ENCODE measurements at places on chromosomes 2 and 18.

DNA sequence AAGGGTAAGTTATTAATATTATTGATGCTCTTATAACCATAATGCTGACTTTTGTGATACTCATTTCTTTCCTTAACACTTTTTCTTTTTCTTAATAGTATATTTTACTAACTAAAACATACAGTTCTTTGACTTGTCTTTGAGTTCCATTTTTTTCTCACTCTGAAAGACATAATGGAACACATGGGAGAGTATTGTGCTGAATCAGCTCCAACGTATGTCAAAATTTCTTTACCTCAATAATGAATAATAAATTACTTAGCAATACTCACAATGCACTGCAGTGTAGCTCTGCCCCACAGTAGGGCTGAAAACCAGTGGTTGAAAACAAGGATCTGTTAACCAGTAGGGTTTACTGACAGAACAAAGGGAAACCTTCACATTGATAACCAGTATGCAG lies 40.7 kb downstream of the ACVR1 start:
- DNase-seq = no peak

GRCh38 chr18:25979369-25980040 lies 110.9 kb downstream of the SS18 start:
- no peak for DNase-seq

GRCh38 chr18:63091671-63092364 lies 227.8 kb downstream of the BCL2 start:
- DNase-seq = no peak

GRCh38 chr2:195995499-195995898 lies 73.1 kb downstream of the DNAH7 start:
- no peak for DNase-seq

GRCh38 chr2:17442334-17442733 lies 75.9 kb downstream of the RAD51AP2 start:
- no peak for DNase-seq

DNA sequence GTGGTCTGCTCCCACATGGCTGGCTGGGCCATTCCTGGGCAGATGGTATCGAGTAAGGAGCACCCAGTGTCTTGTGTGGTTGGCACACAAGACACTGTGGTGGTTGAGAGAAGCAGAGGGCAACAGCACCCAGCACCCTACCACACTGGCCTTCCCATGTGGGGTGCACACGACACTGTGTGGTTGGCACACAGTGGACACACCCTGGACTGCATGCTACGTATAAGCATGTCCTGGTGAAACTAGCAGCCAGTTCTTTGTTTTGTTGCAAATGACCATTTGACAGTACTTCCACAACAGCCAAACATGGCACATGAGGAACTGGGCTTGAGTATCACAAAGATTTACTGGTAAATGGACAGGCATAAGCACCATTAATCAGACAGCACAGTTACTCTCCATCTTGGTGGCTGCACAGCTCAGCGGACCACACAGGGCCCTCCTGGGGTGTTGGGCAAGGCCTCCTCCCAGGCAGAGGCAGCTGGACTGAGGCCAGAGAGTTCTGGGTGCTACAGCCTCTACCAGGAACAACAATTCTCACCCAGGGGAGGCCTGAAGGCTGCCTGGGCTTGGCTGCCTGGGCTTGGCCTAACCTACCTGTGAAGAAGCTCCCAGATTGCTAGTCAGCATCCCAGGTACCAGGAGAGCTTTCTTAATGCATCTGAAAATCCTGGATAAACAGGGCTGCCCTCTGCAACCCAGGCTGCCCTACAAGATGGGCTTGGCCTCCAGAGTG lies 59.3 kb upstream of the ALPP start:
- no peak for DNase-seq

GRCh38 chr2:72007402-72007801 lies 140.3 kb downstream of the CYP26B1 start:
- DNase-seq = no peak

DNA sequence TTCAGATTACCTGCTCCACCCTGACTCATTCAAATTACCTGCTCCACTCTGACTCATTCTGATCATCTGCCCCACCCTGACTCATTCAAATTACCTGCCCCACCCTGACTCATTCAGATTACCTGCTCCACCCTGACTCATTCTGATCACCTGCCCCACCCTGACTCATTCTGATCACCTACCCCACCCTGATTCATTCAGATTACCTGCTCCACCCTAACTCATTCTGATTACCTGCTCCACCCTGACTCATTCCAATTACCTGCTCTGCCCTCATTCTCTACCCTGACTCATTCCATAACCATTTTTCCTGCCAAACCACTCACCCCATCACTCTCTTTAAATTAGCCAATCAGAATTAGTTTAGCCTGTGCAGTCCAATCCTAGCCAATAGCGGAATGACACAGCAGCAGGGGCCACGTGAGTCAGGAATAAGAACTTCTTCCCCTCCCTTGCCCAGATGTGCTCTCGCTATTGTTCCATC lies 26.2 kb downstream of the CFAP53 start:
- no peak for DNase-seq

- no peak for DNase-seq
These were observed 425.3 kb downstream of the MBD2 start for GRCh38 chr18:53799134-53799533.

DNA sequence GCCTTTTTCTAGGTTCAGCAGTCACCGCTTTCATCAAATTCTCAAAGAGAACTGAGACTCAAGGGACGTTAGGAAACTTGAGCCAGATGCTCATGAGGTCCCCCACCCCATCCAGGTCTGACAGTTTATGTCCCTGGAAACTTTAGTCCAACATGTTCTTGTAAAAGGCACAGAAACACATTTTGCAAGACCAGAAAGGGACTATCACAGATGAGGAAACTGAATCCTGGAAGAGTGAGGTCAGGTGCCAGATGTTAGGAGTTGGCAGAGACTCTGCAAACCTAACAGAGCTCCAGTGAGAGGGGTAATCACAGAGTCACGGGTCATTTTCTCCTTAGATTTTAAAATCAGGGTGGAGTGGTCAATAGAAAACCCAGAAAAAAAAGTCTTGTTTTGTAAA lies 76.6 kb downstream of the RDH14 start:
- DNase-seq = no peak

GRCh38 chr2:54750040-54750439 lies 26.6 kb downstream of the EML6 start:
- DNase-seq = no peak

DNA sequence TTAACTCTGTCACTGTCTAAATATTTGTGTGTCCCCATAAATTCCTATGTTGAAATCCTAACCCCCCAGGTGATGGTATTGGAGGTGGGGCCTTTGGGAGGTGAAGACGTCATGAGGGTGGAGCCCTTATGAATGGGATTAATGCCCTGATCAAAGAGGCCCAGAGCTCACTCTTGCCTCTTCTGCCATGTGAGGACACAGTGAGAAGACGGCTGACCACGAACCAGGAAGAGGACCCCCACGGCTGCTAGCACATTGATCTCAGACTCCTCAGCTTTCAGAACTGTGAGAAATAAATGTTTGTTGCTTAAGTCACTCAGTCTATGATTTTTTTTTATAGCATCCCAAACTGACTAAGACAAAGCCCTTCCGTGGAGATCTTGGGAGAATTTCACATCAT lies 71.2 kb downstream of the BCL2L11 start:
- DNase-seq = no peak

DNA sequence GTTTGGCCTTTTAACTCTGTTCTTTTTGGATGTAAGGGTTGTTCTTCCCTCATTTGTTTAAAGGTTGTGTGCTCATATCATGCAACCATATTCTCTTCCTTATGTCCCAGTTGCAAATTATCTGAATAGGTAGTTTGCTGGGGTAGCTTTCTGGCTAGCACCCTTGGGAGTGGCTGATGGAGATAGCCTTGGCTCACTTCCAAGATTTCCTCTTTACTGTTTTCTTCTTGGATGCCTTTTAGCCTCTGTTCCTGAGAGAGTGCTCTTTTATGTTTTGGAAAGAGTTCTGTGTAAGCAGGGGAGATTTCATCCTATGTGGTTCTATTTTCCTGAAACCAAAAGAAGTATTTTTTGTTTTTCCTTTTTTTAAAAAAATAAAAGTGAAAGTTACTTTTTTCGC lies 25.4 kb downstream of the USP14 start:
- no peak for DNase-seq

DNA sequence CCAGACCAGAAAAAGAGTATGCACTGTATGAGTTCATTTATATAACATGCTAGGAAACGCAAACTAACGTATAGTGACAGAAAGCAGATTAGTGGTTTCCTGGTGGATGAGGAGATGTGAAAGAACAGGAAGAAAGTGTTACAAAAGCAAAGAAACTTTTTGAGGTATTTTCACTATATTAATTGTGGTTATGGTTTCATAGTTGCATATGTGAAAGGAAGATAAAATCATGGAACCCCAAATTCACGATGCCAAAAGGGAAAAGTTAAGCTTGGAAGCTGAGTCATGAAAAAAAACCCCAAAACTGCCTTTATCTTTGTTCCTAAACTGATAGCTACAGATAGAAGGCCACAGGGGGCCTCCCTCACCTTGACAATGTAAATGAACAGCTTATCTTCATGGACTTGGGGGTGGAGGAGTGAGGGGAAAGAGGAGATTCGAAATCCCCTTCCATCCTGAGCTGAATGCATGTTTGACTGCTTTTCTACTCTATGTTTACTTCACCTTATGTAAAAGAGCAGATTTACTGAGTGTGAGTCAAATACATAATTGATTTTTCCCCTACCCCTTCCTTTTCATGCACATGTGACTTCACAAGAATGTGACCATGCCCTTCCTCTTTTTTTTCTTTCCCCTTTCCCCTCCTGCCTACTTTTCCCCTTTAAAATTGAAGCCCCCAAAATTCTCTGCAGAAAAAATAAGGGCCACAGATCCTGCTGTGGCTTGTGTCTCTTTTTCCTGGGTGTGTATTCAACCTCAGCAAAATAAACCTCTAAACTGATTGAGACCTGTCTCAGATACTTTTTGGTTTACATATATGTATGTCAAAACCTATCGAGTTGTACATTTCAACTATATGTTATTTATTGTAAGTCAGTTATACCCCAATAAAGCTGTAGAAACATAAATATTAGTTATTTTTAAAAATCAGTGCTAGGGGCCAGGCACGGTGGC lies 100.1 kb upstream of the TLK1 start:
- no peak for DNase-seq

GRCh38 chr2:130387804-130388203 lies 31.9 kb downstream of the PTPN18 start:
- DNase-seq = no peak

DNA sequence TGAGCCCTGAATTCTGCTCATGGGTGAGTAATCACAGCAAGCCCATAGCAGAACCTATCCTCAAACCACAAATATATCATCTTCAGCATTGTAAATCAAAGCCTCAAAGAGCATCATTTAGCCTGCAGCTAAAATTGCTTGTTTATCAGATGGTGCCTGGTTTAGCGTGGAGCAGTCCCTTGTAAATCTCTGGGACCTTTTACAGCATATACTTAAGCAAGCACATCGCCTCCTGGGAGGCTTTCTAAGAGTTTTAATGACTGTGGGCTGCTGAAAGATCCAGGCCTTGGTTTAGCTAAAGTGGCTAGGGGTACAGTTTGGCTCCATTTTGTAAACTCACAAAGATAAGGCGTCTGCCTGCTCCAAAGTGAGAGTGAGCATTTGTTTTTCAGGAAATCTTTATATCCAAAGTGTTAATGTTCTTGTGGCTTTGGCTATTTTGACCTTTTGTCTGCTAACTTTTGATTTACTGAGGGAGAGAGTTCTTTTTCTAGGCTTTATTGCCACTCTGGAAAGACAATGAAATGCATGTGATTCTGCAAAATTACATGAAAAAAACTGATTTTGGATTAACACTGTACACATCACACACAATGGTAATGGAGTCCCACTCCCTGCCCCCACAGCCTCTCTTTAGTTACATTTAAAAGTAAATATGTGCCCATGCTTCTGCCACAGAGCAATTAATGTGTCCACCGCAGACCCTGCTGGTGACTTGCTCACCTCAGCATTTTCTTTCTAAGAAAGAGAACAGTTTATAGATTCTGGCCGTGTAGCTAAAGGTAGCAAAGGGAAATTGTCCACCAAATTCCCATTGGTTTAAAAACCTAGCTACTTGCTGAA lies 194.8 kb downstream of the LNPK start:
- DNase-seq = no peak

DNA sequence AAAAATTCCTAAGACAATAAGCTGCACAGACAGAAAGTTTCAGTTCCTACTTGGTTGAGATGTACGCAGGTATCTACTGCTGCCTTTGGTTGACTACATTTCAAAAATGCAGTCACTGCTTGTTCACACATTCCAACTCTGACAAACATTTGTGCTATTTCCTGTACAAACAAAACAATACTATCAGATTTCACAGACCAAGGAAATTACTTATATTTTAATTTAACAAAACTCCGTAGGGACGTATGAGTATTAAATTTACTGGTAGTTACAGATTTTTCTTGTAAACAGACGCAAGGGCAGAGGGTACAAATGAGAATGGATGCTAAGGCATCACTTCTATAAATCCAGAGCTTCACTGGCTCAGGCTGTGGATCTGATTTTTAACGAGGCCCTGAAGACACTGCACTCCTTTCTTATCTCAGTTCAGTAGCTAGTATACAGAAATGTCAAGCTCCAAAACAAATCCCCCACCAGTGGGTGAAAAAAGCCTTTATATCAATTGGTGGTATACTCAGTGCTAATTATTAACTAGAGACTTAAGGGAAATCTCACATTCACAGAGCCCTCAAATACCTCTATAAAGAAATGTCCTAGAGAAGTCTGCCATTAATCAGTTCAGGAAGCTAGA lies 31.7 kb upstream of the TTC32 start:
- DNase-seq = no peak

DNA sequence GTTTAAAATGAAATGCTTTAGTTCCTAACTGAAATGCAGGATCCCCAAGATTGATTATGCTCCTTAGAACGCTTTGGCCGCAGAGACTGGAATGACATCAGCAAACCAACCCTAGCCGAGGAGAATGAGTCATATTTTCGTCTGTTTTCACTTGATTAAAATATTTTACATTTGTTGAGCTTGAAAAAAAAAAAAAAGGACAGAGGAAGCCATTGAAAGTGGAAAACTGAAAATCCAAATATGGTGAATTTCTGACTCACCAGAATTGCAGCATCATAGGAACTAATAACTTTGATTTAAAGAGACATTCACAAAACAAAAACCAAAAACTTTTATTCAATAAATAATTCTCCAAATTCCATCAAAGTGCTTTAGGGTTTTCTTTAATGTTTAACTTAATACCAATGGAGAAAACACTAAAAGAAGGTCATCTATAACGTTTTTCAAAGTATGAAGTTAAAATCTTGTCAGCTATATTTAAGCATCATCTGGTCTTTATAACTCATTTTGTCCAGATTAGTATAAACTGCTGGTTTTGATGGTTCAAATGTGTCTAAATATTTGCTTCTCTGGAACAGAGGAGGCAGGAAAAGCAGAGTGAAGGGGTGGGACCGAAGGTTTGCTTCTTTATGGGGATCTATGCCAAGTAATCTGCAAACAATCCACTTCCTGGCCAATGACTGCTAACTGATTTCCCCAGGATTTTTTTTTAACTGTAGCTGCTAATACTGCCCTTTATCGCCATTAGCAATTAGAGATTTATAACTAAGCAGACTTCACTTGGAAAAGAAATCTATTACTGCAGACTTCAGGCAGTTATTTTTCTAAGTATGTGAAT lies 30.9 kb upstream of the COL5A2 start:
- DNase-seq = no peak
